CD4-positive, alpha-beta memory T cell (primary cell): ENCODE measurements at places on chromosomes 12 and 14.

DNA sequence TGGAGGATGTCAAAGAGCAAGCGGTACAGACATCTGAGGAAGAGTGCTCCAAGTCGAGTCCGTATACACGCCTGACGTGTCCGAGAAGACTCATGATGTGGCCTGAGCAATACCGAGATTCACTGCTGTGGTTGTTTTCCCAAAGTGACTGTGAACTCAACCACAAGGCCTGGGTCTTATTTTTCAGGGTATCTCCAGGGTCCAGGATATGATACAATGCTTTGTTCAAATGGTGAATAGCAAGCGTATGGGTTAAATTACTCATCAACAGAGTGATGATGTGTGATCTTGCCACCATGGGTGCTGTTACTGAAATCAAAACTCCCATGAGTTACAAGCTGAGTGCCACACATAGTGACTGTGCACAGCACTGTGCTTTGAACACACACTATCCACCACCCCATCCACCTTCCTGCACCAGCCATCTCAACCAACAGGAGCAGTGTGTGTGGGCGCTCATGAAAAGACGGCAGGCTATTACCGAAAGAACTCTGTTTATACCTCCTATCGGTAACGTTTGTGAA lies 109.6 kb downstream of the BCAT1 start:
- no peak for DNase-seq

DNA sequence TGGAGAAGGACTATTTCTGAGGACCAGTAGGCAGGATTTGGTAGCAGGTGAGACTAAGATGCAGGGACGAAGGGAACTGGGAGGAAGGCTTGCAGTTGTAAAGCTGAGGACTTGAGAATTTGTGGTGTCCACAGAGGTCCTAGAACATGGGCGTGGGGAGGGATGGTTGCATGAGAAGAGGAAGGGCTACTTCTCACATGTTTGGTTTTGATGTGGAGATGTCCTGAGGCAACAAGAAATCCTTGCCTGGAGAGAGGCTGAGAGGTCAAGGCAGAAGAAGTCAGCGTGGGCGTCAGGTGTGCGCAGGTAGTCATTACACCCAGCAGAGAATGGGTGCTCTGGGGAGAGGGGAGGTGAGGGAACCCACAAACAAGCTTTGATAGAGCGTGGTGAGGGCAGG lies 5.7 kb upstream of the RABGGTA start:
- DNase-seq = no peak

GRCh38 chr14:69637503-69638031 lies 26.2 kb downstream of the SUSD6 start:
- no peak for DNase-seq

GRCh38 chr14:78010688-78011087 lies 159.5 kb upstream of the NRXN3 start:
- no peak for DNase-seq

DNA sequence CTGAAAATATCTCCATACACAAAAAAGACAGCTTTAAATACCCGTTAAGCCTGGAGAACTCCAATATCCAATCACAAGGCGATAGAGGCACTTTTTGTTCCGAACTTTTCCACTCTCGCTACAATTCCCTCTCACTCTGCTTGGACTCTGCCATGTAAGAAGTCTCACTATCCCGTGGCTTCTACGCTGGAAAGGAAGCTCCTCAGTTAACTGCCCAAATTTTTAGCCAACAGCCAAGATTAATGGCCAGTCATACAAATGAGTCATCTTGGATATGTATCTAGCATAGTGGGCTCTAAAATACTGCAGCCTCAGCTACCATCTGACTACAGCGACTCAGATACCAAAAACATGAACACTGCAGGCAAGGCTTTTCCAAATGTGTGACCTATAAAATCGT lies 45.5 kb upstream of the RERGL start:
- no peak for DNase-seq

GRCh38 chr14:67757175-67757574 lies 55.5 kb downstream of the RDH12 start:
- DNase-seq = no peak

- DNase-seq = peak; percentile 78
These were observed 57.1 kb downstream of the ATG14 start for GRCh38 chr14:55354500-55354899.

GRCh38 chr12:68189821-68190242 lies 30.3 kb upstream of the IFNG start:
- peak; percentile 35 for DNase-seq

- no peak for DNase-seq
These were observed 17.7 kb downstream of the SBNO1 start for GRCh38 chr12:123346946-123347345.

DNA sequence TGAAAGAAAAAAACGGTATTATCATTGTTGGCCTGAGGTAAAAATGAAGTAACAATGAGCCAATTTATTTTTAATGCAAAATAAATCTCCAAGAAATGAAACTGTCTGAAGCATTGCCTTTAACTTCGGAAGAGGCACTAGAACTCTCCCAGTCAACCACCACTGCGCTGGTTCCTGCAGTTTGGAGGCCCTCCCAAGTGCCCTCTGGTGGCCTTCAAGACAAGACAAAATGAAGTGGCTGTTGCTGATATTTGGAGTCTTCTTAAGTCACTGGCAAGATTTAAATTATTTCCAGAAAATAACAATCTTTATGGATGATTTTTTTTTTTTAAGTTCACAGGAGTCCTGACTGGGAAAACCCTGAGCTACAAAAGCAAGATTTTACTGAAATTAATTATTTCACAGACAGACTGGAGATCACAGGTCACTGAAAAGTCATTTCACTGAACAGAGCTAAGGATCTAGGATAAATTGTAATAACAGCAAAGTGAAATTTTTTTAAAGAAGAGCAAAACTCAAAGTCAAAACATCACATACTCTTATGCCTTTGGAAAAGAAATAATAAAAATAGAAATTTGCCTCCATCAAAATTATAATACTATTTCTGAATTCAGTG lies 58.2 kb downstream of the DICER1 start:
- peak; percentile 19 for DNase-seq

GRCh38 chr14:76767681-76768656 lies 6.7 kb downstream of the VASH1 start:
- peak; percentile 81 for DNase-seq

GRCh38 chr12:105212438-105212837 lies 23.5 kb downstream of the APPL2 start:
- DNase-seq = no peak

GRCh38 chr12:17661250-17661649 lies 428.7 kb downstream of the RERGL start:
- DNase-seq = no peak

GRCh38 chr14:52792097-52792415 lies 649 bp upstream of the GNPNAT1 start:
- DNase-seq = peak; percentile 8

- DNase-seq = no peak
These were observed 1109.8 kb downstream of the TMTC2 start for GRCh38 chr12:83796531-83796930.

GRCh38 chr12:42918443-42918842 lies 328.9 kb upstream of the PRICKLE1 start:
- DNase-seq = no peak

DNA sequence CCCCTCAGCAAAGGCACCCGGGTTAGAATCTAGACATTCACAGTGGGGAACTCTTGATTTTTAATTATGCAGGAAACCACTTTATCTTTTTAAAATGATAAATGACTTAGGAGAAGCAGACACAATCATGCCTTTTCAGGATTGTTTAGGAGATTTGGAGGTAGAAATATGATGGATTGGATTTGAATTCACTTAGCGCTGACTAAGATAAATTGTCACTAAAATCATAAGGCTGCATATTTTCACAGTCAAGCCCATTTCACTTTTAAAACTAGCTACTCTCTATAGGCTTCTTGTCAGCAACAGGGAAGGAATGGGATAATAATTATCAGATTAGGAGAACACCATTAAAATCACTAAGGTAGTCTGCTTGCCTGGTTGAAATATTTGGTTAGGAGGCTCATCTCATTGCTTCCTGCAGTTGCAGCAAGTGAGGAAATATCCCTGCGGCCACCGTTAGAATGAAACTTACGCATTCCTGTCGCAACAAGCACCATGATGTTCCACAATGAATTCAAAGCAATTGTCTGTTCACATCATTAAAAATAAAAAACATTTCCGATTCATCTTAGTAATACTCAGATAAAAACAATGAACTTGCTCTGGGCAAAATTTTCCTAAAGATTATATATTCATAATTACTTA lies 31.9 kb downstream of the DACT1 start:
- no peak for DNase-seq

GRCh38 chr14:21874946-21875345 lies 201.3 kb upstream of the OR4E1 start:
- no peak for DNase-seq

- DNase-seq = peak; percentile 50
These were observed 2.0 kb upstream of the ART4 start for GRCh38 chr12:14845350-14845750.

GRCh38 chr12:25263594-25263993 lies 12.9 kb upstream of the KRAS start:
- DNase-seq = no peak

DNA sequence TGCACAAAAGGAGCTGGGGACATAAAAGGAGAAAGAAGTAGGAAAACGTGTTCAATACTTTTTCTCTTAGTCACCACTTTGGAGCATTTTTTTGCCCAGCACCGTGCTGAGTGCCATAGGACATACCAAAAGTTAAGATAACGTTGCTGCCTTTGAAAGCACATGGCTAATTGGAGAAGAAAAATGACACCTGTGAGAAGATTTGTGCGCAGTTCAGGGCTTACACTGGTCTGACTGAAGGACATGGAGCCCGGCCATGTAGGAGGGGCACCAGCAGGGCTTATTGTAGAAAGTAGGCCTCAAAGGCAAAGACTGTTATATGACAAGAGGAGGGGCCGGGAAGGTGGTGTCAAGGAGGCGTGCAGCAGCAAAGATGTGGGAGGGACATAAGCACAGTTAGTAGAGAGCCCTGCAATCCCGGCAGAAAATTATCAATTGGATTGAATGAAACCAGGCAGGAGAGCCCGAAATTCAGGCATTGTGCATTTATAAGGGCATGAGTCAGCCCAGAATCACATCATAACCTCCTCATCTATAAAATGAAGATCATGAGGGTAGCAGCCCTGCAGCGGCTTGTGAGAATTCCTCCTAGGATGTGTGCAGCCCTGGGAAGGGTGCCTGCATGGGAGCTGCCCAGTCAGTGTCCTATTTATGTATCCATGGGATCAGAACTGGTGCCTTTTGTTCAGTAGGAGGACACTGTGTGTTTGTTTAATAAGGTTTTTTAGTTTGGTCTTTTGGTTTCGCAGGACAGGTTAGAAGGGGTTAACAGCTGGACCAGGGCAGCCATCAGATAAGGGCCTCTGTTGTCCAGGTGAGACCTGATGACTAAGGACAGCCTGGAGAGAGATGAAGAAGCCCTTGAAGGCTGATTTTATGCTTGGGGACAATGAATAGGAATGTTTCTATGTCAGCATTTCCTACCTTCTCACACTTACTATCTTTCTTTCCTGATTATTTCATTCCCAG lies 122.4 kb downstream of the GPR135 start:
- DNase-seq = no peak

GRCh38 chr14:72793156-72793939 lies 100.6 kb downstream of the DPF3 start:
- DNase-seq = no peak

DNA sequence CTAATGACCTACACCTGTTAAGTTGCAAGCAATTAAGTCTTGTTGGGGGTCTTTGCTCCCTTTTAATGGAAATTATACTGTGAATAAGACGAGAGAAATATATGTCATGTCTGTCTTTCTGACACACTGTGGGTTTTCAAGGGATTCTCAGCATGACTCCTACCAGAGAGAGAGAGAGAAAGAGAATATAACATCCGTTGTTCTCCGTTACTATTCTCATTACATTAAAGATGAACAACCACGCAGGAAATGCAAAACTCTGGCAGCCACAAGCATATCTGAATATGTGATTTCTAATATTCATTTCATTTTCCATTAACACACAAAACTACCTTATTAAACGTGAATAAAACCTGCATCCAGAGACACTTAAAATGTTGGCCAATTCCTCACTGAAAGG lies 67.3 kb upstream of the EGLN3 start:
- peak; percentile 35 for DNase-seq

- DNase-seq = no peak
These were observed 9.7 kb downstream of the CTSG start for GRCh38 chr14:24566318-24566717.

DNA sequence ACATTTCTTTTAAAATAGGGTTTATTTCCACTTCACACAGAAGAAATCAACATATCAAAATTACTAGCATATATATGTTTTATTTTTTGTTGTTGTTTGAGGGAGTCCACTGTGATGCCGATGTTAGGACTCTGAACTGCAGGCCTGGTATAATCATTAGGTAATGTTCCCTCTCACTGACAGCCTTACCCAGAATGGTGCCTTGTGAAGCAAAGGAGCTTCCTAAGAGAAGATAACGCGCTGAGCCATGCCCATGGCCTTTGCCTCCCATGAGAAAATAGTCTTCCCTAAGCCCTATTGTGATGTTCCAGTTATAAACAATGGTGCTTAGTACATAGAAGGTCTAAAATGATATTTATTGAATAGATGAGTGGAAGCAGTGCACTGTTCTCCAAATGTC lies 12.0 kb downstream of the GNG2 start:
- DNase-seq = no peak

DNA sequence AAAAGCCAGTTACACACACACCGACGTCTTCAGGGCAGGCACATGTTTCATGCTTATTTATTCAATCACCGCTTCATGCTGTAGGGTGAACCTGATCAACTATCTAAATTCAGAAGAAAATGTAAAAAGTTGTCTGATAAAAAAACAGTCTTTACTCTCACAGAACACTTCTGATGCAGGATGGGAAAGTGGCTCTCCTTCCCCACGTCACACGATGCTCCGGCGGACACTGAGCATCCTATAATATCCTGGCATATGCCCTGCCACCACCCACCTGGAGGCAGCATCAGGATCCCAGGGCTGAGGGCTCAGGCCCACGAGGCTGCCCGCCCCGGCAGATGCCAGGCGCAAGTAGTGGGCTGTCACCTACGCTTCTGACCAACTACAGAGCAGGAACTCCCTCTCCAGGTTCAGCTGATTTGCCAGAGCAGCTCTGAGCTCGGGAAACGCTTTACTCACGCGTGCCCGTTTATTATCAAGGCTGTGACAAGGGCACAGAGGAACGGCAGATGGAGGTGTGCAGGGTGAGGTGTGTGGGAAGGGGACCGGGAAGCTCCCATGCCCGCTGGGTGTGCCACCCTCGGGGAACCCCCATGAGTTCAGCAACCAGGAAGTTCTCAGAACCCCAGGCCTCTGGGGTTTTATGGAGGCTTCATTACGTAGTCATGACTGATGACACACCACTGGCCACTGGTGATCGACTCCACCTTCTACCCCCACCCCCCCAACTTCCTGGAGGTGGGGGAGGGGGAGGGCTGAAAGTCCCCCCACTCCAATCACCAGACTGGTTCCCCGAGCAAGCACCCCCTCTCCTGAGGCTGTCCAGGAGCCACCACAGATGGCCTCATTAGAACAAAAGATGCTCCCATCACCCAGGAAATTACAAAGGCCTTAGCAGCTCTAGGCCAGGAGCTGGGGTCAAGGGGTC lies 32.1 kb downstream of the SLC15A4 start:
- no peak for DNase-seq
